ENCODE measurements at places on chromosomes 13 and 19. TPM values are rescaled to one million over a fixed set of nuclear protein-coding genes. Genes with fewer than 3 reads are reported as not detected.

DNA sequence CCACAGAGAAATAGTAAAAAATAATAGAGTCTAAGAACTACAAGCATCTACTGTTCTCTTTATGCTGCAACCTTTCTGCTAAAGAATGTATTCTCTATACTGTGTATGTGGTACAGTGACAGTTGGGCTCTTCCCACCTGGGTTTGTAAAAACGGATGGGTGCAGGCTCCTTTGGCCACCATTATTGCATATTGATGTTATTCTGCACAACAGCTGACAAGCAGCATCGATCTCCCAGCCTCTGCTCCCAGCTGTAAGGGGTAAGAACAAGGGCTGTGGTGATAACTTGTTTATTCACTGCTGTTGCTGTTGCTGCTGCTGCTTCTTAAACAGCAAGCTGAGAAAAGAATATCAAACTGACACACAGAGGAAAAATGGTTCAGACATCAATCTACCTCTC is 56.1 kb downstream of the KCNRG start:
- DNase-seq, result no peak

GRCh38 chr13:27027086-27027667 is 144.4 kb downstream of the USP12 start:
- no peak for DNase-seq

- no peak for DNase-seq
Measured at GRCh38 chr19:38022791-38023670, 116.0 kb downstream of the SIPA1L3 start.

- no peak for DNase-seq
Measured at GRCh38 chr19:35344511-35345031, 3.1 kb upstream of the FFAR1 start.

- no peak for DNase-seq
Measured at GRCh38 chr13:94324767-94325540, 154.5 kb downstream of the DCT start.

DNA sequence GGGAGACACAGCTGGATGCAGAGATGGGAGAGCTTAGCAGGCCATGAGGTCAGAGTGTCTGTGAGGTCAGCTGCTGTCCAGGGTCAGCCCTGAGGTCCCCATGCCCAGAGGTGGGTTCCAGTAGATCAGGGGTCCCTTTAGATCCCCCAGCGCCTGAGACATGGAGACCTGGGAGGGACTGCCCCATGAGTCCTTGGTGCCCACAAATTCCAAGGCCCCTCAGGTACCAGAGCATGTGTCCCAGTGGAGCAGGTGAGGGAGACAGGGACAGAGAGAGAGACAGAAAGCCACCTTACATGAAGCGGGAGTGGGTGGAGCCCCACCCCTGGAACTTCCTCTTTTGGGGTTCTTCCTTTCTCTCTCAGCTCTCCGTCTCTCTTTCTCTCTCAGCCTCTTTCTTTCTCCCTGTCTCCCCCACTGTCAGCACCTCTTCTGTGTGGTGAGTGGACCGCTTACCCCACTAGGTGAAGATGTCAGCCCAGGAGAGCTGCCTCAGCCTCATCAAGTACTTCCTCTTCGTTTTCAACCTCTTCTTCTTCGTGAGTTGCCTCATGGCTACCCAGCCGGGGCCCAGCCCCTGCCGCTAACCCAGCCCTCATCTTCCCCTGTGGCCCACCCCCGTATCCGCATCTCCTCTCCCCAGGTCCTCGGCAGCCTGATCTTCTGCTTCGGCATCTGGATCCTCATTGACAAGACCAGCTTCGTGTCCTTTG is at the start of gene CD37:
TSS of gene CD37 (plus strand) at position 336 of the 713 bp plus-strand sequence. CDS start at position 471, 135 bp downstream.
- no peak for DNase-seq

- DNase-seq, result no peak
Measured at GRCh38 chr19:31223740-31224534, 125.3 kb downstream of the TSHZ3 start.

DNA sequence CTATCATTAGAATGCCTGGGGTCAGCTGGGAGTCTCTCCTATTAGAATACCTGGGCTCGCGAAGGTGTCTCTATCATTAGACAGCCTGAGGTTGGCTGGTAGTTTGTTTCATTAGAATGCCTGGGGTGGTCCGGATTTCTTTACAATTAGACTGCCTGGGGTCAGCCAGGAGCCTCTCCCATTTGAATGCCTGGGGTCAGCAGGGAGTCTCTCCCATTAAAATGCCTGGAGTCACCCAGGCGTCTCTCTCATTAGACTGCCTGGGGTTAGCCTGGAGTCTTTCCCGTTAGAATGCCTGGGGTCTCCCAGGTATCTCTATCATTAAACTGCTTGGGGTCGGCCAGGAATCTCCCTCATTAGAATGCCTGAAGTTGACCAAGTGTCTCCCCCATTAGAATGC is 1458.3 kb downstream of the UQCRFS1 start:
- DNase-seq, result no peak

- peak; percentile 78 for DNase-seq
Measured at GRCh38 chr19:37506387-37507166, at the start of gene ZNF793. Gene ZNF793 (plus strand): TSS chr19:37506939. CDS start chr19:37523440, 16,501 bp downstream.

DNA sequence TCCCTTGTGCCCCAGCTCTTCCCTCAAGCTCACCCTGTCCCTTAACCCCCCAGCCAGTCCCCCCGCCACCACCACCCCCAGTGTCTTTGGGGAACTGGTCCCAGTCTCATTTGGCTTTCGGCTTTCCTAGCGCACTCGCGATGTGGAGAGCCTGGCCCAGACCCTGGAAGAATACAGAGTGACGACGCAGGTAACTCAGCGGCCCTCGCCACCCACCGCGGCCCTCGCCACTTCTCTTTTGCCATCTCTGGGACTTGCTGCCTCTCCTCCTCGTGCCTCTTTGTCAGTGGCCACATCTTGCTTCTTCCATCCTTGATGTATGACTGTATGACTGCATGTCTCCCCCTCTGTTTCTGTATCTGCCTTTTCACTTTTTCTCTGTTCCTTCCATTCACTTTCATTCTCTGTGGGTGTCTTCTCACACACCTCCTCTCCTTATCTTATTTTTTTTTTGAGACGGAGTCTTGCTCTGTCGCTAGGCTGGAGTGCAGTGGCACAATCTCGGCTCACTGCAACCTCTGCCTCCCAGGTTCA is 15.7 kb downstream of the PTH2 start:
- DNase-seq, result no peak

DNA sequence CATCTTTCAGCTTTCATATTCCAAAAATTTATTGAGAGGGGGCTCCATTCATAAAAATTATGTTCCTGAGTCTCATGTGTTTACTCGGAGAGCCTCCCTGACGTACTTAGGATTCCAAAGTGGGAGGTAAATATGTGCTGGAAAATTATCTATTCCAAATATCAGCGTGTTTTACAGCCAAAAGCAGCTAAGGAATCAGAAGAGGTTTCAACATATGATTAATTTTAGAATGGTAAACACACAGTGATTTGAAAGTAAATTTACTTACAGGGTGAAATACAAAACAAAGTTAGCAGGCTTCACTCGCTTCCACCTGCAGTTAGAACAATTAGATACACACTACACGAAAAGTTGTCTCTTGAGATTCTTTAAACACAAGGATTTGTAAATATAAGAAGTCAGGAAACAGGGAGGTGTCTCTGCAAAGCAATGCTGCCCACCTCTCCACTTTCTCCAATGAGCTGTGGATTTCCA is 313.8 kb upstream of the NBEA start:
- DNase-seq, result no peak

GRCh38 chr13:44549476-44549875 is 26.7 kb downstream of the TSC22D1 start:
- DNase-seq, result no peak

GRCh38 chr19:16726916-16727315 is 7.3 kb downstream of the NWD1 start:
- no peak for DNase-seq

DNA sequence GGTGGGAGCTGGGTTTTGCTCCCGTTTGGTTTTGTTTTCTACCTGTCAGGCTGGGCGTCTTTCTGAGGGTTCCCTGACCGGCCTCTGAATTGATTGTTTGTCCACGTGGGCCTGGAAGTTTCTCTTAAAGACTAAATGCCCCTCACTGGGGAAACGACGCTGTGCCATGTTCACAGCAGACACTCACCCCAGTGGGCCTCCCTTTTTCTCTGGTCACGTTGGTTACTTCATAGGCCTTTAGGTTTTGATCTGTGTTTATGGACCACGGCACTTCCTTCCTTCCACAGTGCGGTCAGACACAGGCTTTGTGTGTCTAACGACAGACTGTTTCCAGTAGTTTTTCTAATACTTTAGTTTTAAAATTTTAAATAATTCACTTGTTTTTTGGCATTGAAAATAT is 20.1 kb upstream of the NDUFS7 start:
- no peak for DNase-seq

GRCh38 chr19:42468273-42468796 is 25.6 kb upstream of the CXCL17 start:
- no peak for DNase-seq

- peak; percentile 27 for DNase-seq
Measured at GRCh38 chr13:66994097-66994496, 236.0 kb downstream of the PCDH9 start.

- no peak for DNase-seq
Measured at GRCh38 chr13:28606466-28606865, 52.5 kb upstream of the POMP start.

GRCh38 chr13:60838581-60838980 is 441.6 kb downstream of the TDRD3 start:
- DNase-seq, result no peak

DNA sequence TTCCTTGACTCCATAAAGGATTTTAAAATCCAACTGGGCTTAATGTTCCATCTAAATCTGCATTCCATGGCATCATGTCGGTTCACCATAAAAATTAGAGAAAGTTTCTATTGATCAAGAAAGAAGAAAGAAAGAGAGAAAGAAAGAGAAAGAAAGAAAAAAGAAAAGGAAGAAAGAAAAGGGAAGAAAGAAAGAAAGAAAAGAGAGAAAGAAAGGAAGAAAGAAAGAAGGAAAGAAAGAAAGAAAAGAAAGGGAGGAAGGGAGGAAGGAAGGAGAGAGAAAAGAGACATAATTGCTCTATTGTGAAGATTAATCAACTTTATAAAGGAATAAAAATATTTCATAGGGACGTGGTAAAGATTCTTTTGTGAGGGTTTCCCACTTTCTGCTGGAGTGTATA is 329.2 kb downstream of the DLEU7 start:
- no peak for DNase-seq

DNA sequence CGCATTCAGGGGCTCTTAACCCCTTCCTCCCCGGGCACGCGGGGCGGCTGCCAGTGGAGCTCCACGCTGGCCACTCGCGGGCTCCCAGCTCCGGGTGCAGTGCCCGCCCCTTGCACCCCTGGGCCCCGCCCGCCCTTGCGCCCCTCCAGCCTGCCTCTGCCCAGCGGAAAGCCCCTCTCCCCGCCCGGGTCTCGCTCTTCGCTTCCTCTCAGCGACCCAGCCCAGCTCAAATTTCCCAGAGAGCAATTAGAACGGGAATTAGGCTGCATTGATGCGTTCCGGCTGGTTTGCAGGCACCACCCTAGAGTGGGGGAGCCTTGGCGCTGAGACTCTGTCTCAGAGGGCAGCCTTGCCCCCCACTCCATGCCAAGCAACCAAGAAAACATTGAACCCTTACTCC is 1.8 kb upstream of the GSX1 start:
- no peak for DNase-seq

DNA sequence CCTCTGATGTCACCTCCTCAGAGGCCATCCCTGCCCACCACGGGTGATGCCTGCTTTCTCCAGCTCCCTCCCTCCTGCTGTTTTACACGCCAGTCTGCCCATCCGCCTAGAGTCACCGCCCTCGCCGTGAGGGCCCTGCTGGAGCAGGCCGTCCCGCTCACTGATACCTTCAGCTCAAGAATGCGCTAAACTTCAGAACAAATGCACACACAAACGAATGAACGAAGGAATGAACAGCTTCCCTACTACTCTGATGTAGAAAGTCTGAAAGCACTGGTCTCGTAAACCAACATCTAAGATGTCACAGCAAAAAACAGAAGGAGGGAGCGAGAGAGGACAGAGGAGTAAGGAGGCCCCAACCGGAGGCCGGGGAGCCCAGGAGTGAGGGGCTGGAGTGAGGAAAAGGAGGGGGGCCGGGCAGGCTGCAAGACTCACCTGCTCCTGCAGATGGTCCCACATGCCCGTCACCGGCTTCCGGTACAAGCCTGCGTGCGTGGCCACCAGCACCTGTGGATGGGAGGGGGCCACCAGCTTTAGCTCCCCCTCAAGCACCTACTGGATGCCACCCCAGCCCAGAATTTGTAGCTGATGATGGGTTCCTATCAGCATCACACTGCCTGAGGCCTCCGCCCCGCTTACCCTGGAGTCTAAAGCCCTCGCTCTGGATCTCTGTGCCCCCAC is 4.0 kb downstream of the PNKP start:
- DNase-seq, result no peak

GRCh38 chr19:14320253-14320652 is 61.0 kb upstream of the ADGRE5 start:
- no peak for DNase-seq

DNA sequence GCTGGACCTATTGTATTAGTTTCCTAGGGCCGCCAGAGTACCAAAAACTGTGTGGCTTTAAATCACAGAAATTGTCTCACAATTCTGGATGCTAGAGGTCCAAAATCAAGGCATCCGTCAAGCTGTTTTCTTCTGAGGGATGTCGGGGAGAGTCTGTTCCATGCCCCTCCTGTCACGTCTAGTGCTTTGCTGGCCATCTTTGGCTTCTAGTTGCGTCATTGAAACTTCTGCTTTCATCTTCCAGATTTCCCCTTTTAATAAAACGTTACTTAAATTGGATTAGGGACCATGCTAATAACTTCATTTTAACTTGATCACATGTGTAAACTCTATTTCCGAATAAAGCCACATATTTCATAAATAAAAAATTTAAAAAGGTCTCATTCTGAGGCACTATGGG is 47.5 kb downstream of the TRPM4 start:
- no peak for DNase-seq

- DNase-seq, result no peak
Measured at GRCh38 chr13:25943658-25944057, 108.2 kb downstream of the SHISA2 start.

- no peak for DNase-seq
Measured at GRCh38 chr13:42151781-42152180, 103.3 kb downstream of the DGKH start.

CYP4F2 gene
- not detected for total RNA-seq

MCEMP1 gene
- not detected for total RNA-seq

ATP12A gene
- 1.3 TPM for total RNA-seq

HSD17B14 gene
- 27.1 TPM for total RNA-seq

GNA15 gene
- total RNA-seq, result 0.13 TPM

CYP2F1 gene
- not detected for total RNA-seq

CCL25 gene
- total RNA-seq, result 0.29 TPM

DACH1 gene
- 66.8 TPM for total RNA-seq

PABPC3 gene
- total RNA-seq, result 0.29 TPM

RFPL4A gene
- total RNA-seq, result not detected

ADM5 gene
- 10.4 TPM for total RNA-seq

KASH5 gene
- not detected for total RNA-seq

KLK15 gene
- not detected for total RNA-seq

TUBB4A gene
- total RNA-seq, result 13.0 TPM

UBE2L5 gene
- total RNA-seq, result not detected

TRPC4 gene
- total RNA-seq, result 8.0 TPM

SPTBN4 gene
- 1.7 TPM for total RNA-seq

SHISA7 gene
- 0.04 TPM for total RNA-seq

PLPPR3 gene
- 162 TPM for total RNA-seq
